ENCODE measurements at places on chromosomes 2 and 18.

DNA sequence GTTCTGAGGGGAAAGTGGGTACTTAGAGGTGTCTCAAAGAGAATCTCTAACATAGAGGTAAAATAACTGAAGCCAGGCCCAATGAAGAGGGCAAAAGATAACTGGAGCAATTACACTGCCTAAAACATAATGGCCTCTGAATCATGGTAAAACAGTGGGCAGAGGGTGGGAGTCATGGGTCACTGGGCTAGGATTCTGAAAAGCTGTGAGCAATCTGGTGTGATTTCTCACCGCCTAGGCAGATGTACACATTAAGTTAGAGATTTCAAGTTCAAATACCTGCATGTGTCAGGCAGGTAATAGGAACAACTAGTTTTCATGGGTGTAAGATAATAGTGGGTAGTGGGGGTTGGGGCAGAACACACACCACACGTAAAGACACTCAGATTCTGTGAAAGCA is 45.6 kb downstream of the INSIG2 start:
- no peak for DNase-seq

DNA sequence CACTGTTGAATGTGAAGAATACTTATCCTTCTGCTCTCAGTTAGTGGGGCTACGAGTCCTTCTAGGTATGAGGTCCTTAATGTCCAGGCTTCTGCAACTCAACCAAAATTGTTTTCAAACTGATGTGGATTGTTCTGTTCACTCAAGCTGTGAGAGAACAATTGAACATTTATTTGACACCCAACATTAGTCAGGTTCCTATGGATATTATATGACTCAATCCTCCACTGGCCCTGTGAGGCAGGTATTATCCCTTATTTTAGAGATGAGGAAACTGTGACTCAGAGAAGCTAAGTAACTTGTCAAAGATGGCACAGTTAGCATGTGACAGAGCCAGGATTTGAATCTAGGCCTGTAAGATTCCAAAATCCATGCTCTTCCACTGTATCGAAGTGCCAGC is 1.2 kb upstream of the LYG2 start:
- no peak for DNase-seq

- DNase-seq = no peak
Observed at GRCh38 chr2:153864022-153864421, 7.7 kb upstream of the GALNT13 start.

DNA sequence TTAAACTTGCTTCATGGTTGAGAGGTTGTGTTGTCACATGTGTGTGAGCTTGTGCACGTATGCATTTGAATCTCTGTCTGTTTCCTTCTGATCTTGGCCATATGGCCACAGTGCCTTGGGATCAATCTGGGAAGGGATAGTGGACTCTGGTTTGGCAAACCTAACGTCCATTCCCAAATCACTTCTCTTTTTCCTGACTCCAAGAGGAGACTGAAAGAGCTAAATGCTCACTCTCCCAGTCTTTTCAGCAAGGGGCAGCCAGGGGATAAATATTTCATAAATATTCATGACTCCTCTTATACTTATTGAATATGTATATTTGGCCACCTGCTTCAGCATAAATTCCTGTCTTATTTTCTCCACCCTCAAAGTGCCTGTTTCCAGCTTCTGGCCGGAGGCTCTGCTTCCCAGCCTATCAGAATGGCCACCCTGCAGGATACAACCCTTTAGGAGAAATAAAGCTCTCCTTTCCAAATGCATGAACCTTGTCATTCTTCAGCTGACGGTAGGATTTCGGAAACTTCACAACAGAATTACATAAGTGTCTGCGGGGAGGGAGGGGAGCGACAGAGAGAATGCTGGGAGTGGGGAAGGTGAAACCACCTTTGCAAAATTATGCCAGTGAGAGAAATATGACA is 112.2 kb upstream of the COPS8 start:
- DNase-seq = no peak

GRCh38 chr2:38095079-38095995 is 19.4 kb upstream of the CYP1B1 start:
- no peak for DNase-seq

GRCh38 chr2:159788253-159788652 is 9.8 kb downstream of the CD302 start:
- DNase-seq = no peak

- DNase-seq = no peak
Observed at GRCh38 chr2:144449028-144449406, 70.9 kb downstream of the ZEB2 start.

DNA sequence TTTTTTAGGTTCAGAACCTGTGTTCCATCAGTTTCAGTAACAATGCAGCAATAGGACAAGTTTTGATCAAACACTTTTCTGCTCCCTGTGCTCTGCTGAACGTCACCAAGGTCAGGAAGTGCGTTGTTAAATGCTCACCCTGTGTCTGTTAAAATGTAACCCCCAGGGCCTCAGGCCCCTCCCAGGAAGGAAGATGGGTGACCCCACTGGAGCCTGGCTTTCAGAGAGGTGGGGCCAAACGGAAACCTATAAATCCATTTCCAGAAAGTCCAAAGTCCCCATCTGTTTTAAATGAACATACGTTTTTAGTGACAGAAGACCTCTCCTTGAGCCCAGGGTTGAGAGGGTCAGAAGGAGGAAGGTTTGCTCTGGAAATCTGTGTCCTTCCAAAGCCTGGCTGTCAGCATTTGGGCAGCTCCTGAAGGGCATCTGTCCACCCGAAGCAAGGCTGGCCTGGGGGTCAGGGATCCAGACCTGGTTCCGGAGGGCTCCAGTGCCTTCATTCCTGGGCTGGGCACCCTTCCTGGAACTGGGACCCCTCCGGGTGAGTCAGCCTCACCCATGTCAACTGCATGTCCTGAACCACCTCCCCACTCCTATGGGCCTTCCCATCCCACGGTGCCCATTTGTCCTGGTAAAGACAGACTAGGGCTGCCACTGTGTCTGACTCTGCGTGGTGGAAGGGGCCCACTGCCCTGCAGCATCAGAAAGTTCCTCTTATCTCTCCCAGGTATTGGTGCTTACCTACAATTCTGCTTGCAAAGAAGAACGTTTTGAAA is 117.4 kb upstream of the COPS8 start:
- DNase-seq = no peak

DNA sequence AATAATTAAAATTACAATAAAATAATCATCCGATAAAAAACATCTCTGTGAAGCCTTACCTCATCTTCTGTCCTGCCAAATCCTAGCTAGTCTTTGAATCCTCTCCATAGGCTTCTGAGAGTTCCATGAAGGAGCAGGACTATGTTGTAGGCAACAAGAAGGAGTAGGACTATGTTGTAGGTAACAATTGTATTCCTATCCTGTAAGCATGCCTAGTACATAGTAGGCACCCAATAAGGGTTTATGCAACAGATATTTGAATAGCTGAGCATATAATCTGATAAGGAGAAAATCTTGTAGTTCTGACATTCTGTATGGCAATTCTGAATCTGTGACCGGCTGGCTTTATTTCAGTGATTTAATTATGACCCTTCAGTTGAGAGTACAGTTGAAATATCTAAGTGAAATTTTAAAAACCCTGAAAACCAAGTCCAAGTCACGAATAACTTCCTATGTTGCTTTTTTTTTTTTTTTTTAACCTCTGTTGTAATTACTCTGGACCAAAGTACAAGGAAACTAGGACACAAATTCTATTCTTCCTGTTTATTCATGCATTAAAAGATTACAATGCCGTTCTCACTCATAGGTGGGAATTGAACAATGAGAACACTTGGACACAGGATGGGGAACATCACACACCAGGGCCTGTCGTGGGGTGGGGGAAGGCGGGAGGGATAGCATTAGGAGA is 27.8 kb downstream of the VWA3B start:
- DNase-seq = no peak

All from activated CD8-positive, alpha-beta memory T cell treated with anti-CD3 and anti-CD28 coated beads for 4 hours (primary cell).